ENCODE measurements at places on chromosomes 5 and 9.

GRCh38 chr9:87884578-87885459 lies 2.1 kb downstream of the SPATA31E1 start:
- no peak for DNase-seq

- no peak for DNase-seq
These were observed 173.8 kb downstream of the PCSK1 start for GRCh38 chr5:96259151-96259772.

- no peak for DNase-seq
These were observed 513.9 kb downstream of the MAN2A1 start for GRCh38 chr5:110203661-110204060.

DNA sequence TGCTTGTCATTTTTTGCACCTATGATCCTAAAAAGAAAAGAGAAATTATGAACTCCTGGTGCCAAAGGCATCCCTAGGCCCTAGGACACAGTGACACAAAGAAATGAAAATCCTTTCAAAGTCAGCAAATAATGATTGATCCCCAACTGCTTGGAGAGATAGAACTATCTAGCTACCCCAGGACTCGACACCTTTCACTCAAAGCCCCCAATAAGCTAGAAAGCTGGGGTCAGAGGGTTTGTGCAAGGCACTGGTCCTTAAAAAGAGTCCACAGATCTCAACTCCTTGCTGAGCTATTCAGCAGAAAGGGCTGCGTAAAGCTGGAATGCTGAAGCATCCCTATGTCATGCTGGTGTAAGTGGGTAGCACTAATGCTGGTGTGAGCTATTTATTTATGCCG lies 31.8 kb upstream of the MAP1B start:
- DNase-seq, result no peak

DNA sequence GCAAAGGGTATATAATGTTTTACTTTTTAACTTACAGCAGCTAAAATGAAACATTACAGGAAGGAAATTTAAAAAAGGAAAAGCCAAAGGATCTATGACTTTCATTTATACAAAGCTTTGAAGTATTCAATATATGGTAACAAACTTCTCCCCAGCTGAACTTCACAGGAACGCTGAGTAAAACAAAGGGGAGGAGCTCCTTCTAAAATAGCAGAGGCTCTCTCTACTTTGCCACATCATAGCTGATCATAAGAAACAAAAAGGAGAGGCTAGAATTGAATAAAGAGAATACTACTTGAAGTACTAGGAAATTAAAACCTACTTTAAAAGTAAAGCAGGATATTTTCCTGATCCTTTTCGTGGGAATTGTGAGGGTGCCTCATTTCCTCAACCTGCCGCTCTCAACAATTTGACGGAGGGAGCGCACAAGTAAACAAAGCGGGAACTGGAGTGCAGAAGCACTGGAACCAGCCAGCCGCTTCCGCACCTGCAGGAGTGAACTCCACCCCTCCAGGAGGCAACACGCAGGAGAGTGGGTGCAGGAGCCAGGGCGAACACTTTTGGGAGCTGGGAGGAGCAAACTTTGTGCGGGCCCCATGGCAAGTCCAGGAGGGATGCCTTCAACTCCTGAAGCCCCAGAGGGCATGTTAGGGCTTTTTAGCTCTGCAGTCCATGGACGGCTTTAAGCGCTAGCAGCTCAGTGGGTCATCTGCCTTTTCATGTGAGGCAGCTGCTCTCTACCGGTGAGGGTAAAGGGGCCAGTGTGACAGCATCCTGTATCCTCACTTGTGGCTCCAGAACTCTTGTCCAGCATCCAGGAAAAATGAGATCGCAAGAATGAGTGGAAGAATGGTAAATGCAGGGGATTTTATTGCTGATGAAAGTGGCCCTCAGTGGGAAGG lies 757.4 kb downstream of the PTPRD start:
- DNase-seq, result no peak

- no peak for DNase-seq
These were observed 83.0 kb upstream of the FAM174A start for GRCh38 chr5:100452126-100452525.

GRCh38 chr9:126162611-126163381 lies 163.8 kb upstream of the MVB12B start:
- DNase-seq, result no peak

DNA sequence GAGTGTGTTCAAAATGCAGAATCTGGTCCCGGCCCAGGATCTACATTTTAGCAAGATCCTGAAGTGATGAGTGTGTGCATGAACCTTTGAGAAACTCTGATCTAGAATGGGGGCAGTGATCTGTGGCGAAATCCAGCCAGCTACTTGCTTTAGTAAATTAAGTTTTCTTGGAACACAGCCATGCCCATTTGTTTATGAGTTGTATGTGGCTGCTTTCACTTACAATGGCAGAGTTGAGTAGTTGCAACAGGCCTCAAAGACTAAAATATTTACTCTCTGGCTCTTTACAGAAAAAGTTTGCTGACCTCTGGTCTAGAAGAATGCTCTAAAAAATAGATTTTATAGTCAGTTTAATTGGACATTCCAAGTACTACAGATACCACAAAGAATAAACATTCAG lies 588.3 kb downstream of the BNC2 start:
- DNase-seq, result no peak

DNA sequence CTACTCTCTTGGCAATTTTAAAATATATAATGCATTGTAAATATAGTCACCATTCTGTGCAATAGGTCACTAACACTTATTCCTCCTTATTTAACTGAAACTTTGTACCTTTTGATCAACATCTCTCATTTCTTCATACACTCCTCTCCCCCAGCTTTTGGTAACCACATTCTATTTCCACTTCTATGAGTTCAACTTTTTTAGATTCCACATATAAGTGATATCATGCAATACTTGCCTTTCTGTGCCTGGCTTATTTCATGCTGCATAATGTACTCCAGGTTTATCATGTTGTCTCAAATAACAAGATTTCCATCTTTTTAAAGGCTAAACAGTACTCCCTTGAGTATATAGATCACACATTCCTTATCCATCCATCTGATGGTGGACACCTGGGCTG lies 188.8 kb downstream of the NXNL2 start:
- no peak for DNase-seq

- DNase-seq, result no peak
These were observed 32.4 kb upstream of the CEP120 start for GRCh38 chr5:123455640-123456039.

Data from stimulated activated CD8-positive, alpha-beta memory T cell treated with anti-CD3 and anti-CD28 coated beads, Interleukin-15, amount 100 ng/mL, for 48 hours (primary cell).